ENCODE measurements at places on chromosomes 6 and 20. TPM values are rescaled to one million over a fixed set of nuclear protein-coding genes. Genes with fewer than 3 reads are reported as not detected.
A peak's percentile ranks its signal among the peaks of the same experiment; 100 is the strongest.

GRCh38 chr6:131628726-131629125 lies 684 bp upstream of the MED23 start:
- H3K27me3 ChIP-seq: no peaks in the 10 kb centered on the region
- H3K36me3 ChIP-seq: peaks cover 24% of the 10 kb centered on the region
- peak overlapping the region; percentile 85 for H3K27ac ChIP-seq
- peak overlapping the region; percentile 68 for H3K4me3 ChIP-seq
- DNase-seq: no peak

GRCh38 chr6:17101422-17102257 lies at the start of gene STMND1:
Gene STMND1 (plus strand): TSS chr6:17102050. CDS start chr6:17102258, 208 bp downstream.
- no peak within 1 kb of the TSS for H3K27ac ChIP-seq
- no peaks in the 10 kb centered on the region for H3K27me3 ChIP-seq
- H3K4me1 ChIP-seq: peaks cover 23% of the 10 kb centered on the region
- no peaks in the 10 kb centered on the region for H3K36me3 ChIP-seq

- no peaks in the 10 kb centered on the region for H3K27me3 ChIP-seq
- no peak overlapping the region for H3K4me3 ChIP-seq
- H3K4me1 ChIP-seq: no peaks in the 10 kb centered on the region
Observed at GRCh38 chr20:1888796-1889463, 6.3 kb upstream of the SIRPA start.

Gene TNF
- total RNA-seq: not detected

- no peaks in the 10 kb centered on the region for H3K4me1 ChIP-seq
- H3K4me3 ChIP-seq: no peak overlapping the region
- no peak for DNase-seq
- H3K36me3 ChIP-seq: no peaks in the 10 kb centered on the region
- no peak overlapping the region for H3K27ac ChIP-seq
Observed at GRCh38 chr6:25829375-25829774, 2.5 kb downstream of the SLC17A1 start.

Gene HLA-DOA
- total RNA-seq: 0.45 TPM

DNA sequence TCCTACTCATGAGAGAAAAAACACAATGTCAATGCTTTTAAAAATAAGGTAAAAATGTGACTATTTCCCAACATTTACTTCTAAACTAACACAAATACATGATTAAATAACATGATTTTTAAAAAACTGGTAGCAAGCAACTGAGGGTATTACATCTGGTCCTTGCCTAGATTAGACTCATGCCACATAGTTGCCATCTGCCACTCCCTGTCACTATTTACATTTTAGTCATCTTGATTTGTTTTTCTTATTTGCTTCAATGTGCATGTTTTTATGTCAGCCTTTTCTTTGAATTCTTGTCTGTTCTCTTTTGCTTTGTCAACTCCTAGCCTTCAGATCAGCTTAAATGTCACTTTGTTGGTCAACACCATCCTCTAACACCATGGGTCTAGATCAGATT lies 207.0 kb upstream of the SIM1 start:
- DNase-seq: no peak
- H3K4me1 ChIP-seq: no peaks in the 10 kb centered on the region
- H3K27ac ChIP-seq: no peak overlapping the region
- no peak overlapping the region for H3K4me3 ChIP-seq
